ELR (cell line): ENCODE measurements at places on chromosomes 16 and 17.
A peak's percentile ranks its signal among the peaks of the same experiment; 100 is the strongest.

GRCh38 chr17:81143717-81144422 is 21.4 kb upstream of the PVALEF start:
- DNase-seq = no peak

DNA sequence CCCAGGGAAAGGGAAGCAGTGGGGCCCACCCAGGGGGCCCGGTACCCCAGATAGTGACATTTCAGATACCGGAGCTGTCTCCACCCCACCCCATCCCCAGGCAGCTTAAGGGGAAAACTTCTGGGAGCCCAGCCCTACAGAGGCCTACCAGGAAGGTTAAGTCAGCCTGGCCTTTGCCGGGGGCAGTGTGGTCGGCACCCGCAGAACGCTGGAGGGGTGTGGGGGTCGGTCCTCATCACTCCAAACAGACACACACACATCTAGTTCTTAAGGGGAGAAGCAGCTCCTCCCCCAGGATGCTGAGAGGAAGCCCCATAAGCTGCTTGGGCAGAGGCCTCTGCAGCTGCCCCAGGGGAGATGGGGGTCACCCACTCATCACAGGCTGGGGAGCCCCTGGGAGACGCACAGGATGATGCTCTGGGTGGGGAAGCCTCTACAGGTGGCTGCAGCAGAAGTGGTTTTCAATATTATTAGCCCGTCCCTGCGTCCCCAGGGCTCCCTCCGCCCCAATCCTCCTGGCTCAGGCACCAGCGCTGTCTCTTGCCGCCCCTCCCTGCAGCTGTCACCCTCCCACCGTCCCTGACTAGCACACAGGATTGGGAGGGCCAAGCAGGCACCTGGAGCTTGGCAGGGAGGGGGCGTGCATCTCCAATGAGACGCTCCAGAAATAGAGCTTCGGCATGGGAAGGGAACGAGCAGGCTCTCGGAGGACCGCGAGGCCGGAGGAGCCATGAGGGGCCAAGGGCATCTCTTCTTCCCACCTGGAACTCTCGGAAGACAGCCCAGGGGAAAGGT is 1.4 kb upstream of the ABR start:
- DNase-seq = no peak

DNA sequence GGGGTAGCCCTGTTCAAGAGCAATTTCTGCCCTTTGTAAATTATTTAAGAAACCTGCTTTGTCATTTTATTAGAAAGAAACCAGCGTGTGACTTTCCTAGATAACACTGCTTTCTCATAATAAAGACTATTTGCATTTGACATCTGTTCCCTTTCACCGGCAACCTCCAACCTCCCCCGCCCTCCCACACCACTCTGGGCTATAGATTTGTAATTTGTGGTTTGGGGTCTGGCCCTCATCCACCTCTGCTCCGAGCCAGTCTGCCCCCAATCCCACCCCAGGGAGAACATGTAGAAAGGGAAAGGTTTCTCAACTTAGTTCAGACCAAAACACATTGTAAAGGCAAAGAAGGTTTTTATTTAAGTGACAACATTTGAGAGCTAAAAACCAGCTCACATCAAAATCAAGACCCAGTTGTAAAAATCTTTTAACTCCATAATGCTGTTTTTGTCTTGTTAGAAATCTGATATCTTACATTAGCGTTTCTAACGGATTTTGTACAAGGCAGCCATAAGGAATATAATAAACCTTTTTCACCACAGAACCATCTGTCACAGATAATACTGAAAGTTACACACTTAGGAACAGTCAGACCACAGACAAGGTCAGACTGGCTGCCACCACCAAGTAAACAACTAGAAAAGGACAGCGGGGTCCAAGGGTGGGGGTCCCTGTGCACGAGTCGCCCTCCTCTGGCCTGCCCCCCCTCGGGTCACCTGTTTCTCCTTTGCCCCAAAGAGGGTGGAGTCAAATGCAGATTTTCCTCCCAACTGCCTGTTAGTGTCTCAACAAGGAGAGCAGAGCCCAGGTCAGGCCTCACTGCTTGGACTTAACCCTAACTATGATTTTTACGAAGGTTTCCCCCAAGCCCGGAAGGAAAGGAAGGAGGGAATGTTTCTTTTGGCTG is 6.9 kb downstream of the PIMREG start:
- DNase-seq = no peak

DNA sequence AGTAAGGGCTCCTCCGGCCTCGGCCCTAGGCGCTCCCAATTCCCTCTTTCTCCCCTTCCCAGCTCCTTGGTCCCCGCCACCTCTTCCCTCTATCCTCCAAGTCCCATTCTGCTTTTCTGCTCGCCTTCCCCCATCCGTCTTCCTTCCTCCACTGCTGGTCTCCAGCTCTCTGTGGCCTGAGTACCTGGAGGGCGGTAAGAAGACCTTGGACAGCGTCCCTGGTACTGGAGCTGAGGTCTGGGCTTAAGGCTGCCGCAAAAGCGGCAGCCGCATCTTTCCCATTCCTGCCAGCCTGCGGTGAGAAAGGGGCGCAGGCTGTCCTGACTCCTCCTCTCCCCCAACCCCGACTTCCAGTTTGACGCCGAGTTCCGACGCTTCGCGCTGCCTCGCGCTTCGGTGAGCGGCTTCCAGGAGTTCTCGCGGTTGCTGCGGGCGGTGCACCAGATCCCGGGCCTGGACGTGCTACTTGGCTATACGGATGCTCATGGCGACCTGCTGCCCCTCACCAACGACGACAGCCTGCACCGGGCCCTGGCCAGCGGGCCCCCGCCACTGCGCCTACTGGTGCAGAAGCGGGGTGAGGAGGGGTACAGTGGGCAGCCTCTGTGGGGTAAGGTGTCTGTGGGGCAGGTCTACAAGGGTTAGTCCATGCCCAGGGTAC is 471 bp downstream of the PARD6A start:
- DNase-seq = peak; percentile 48

- DNase-seq = peak; percentile 32
Measured at GRCh38 chr16:58222532-58223316, 24.8 kb upstream of the CSNK2A2 start.

GRCh38 chr17:37447641-37448040 is 41.0 kb downstream of the TADA2A start:
- peak; percentile 79 for DNase-seq
